ENCODE measurements at places on chromosomes 7 and 10.

- DNase-seq = no peak
Observed at GRCh38 chr7:18494821-18495408, 634 bp upstream of the HDAC9 start.

- no peak for DNase-seq
Observed at GRCh38 chr10:59229441-59229840, 53.0 kb downstream of the PHYHIPL start.

GRCh38 chr10:74361678-74362077 is 210.7 kb downstream of the ADK start:
- no peak for DNase-seq

GRCh38 chr10:16234916-16235315 is 201.9 kb upstream of the PTER start:
- DNase-seq = no peak

DNA sequence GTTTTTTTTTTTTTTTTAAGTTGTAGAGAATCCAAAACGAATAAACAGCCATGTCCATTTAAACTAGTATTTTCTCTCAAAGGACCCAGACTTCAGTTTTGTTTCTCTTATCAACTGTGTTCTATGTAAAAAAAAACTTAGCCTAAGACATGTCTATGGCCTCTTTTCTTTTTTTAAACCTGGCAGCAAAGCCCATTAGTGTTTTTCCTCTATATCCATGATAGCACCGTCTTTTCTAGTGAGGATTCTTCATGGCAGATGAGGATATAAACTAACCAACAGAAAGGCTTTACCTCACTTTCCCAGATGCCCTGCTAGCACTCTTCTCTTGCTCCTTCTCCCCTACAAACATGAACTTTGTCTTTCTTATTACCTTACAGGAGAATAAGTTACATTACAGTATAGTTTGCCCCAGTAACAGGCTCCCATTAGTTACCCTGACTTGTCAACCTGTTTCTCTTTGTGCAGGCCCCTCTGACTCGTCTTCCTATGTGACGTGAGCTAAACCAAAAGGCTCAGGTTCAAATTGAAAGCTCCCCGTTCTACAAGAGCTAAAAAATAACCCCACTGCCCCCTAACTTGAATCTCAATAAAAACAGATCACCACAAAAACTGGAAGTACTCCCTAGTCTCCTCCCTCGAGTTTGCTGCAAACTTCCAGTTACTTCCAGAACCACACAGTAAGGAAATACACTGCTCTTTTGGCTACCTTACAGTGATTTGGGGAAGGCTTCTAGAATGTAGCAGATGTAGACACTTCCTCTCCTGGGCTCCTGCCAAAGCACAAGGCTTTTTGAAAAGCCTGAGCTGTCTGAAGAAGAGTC is 20.1 kb downstream of the P4HA1 start:
- no peak for DNase-seq

DNA sequence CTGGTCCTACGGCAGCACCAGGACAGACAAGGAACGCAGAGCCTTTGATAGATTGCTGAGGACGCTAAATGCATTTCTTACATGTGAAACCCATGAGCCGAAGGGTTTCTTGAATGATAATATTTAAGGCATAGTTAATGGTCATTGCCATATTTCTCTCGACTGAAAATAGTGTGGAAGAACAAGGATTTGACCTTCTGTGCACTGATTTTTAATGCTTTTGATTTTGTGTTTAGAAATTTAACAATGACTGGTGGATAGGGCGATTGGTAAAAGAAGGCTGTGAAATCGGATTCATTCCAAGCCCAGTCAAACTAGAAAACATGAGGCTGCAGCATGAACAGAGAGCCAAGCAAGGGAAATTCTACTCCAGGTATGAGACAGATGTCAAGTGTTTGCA is 150.8 kb downstream of the NSUN6 start:
- DNase-seq = no peak

- DNase-seq = peak; percentile 62
Observed at GRCh38 chr7:41222746-41223145, 480.1 kb downstream of the INHBA start.

DNA sequence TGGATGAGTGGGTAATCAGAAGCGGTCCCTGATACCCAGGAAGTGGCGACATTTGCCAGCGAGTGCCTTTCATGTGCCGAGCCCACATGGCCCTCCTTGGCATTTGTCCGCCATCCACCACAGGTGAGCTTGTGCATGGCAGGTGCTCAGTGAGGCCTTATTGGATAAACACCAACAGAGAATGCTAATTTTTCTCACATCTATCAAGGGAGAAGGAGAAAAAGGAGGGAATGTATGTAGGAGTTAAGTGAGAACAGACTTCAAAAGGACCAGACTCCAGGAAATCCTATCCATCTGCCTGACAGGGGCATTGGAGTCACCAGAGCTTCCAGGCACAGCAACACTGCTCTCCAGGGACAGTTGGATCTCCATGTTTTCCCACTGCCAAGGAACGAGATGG is 143.5 kb upstream of the ZMIZ1 start:
- no peak for DNase-seq

- DNase-seq = no peak
Observed at GRCh38 chr7:157097056-157097329, 41.7 kb upstream of the UBE3C start.

GRCh38 chr10:50605269-50605950 is 18.3 kb downstream of the SGMS1 start:
- no peak for DNase-seq

DNA sequence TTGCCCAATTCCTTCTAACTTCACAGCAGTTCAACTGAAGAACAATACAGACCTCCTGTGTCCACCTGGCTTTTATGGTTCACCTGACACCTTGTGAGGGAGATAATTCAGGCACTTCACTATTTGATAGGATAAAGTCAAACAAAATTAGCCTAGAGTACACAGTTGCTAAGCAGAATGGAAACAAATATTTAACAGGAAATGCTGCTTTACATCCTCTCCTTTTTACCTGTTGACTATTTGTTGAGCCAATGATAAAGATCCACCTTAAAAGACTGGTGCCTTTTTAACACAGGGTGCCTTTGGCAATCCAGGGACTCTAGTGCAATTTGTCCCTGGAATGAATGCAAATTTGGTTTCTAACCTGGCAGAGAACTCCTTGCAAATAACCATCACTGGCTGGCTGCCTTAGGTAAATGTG is 39.8 kb downstream of the ITPRID1 start:
- no peak for DNase-seq
